Kasumi-1 (cell line): ENCODE measurements at places on chromosomes 2 and 18.

DNA sequence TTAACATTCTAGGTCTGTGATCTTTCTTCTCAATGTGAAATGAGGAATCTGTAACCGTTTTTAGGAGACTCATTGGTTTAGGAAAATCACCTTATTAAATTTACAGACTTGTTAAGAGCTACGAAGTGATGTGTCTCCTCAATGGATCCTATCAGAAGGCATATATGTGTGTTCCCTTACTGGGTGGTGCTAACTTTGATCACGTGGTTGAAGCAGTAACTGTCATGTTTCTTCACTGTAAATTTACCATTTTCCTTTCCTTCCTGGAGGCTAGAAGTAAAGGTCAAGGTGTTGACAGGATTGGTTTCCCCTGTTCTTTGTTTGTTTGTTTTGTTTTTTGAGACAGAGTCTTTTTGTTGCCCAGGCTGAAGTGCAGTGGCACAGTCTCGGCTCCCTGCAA is 1.4 kb upstream of the MTHFD2 start:
- DNase-seq, result no peak

GRCh38 chr2:208830203-208830602 is 423.6 kb downstream of the PTH2R start:
- DNase-seq, result no peak

DNA sequence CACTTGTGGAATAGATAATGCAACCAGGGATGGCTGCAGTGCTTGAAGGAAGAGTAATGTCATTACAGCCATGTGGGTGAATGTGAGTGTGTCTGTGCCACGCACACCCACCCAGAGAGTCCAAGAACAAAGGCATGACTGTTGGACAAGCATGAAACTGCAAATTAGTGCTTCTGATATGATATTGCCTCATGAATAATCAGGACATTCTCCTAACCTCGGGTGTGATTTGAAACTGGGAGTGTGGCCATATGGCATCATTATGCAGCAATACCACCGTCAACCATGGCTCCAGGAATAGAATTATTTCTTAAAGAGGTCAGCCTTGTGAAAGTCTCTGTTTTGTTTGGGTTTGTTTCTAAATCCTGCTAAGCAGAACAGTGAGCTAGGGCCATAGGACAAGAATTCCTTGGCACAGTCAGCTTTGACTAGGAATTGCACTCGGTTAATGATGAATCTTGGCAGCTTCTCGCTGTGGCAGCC is 678.0 kb upstream of the RAB6C start:
- DNase-seq, result no peak

GRCh38 chr2:219671279-219671678 is 43.8 kb downstream of the SLC4A3 start:
- DNase-seq, result no peak

GRCh38 chr18:30139631-30140287 is 902.8 kb downstream of the DSC3 start:
- no peak for DNase-seq

GRCh38 chr2:37228788-37229187 is 2.6 kb downstream of the CEBPZ start:
- no peak for DNase-seq

DNA sequence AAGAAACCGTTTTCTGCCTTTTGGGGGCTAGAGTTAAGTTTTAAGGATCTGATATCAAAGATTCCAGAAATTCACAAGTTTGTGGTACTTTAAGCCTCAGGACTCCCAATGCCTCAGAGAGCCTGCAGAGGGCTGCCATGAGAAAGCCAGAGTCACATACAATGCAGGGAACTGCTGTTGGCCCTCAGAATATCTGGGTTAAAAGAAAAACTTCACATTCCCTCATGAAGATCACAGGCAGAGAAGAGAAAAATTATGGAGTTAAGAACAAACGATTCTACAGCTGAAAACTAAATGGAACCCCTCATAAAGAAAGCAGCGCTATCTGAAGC is 39.5 kb downstream of the HDAC4 start:
- DNase-seq, result peak; percentile 3

DNA sequence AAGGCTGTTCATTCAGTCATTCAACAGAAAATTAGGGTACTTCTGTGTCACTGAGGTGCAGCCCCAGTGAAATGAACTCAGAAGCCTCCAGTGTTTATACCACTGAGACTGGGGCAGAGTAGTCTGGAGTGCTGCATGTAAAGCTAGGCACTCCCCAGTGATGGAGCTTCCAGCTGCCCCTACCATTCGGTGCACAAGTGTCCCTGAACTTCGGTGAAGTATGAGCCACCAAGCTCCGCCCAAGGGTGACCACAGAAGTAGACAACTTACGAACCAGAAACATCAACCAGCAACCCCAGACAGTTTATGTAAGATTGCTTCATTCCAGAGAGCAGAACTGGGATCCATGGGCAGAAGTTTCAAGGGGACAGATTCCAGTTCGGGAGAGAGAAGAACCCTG is 70.6 kb upstream of the FOSL2 start:
- DNase-seq, result no peak

GRCh38 chr2:112706170-112706664 is 14.6 kb upstream of the NT5DC4 start:
- DNase-seq, result peak; percentile 86

- no peak for DNase-seq
Observed at GRCh38 chr2:19744456-19745199, 157.2 kb downstream of the TTC32 start.

- DNase-seq, result no peak
Observed at GRCh38 chr2:181281206-181281832, 175.9 kb upstream of the ITGA4 start.

GRCh38 chr18:69755856-69756496 is 191.7 kb downstream of the CD226 start:
- no peak for DNase-seq

GRCh38 chr2:71801969-71802368 is 345.7 kb downstream of the CYP26B1 start:
- DNase-seq, result peak; percentile 18

DNA sequence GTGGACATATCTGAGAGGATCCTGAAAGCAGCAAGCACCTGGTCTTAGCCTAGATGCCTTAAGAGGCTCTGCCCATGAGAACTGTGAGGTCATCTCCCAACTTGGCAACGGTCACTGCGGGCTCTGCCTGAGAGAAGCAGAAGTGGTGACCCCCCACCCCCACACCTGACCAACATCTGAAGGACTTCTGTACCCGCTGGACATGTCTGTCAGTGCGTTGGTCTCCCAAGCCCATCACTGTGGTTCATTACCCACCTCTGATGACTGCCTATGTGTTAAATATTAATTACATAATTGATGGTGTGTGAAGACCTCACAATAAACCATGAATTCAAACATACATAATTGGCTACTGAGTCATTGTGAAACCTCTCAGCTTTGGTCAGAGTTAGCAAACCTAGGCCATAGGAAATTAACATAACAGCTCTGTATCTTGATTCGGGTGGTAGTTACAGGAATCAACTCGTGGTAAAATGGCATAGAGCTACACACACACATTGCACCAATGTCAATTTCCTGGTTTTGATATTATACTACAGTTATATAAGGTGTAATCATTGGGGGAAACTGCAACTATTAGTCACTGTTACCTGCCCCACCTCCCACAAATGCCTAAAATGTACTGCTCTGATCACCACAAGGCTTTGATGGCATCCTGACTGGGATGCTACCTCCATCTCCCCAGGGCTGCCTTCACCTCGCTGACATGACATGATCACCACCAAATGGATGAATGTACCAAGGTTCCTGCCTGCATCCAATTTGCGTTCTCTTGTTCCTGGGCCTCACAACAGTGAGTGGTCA is 4.3 kb upstream of the GALNT1 start:
- no peak for DNase-seq
